ENCODE measurements at places on chromosomes 11 and 22.

DNA sequence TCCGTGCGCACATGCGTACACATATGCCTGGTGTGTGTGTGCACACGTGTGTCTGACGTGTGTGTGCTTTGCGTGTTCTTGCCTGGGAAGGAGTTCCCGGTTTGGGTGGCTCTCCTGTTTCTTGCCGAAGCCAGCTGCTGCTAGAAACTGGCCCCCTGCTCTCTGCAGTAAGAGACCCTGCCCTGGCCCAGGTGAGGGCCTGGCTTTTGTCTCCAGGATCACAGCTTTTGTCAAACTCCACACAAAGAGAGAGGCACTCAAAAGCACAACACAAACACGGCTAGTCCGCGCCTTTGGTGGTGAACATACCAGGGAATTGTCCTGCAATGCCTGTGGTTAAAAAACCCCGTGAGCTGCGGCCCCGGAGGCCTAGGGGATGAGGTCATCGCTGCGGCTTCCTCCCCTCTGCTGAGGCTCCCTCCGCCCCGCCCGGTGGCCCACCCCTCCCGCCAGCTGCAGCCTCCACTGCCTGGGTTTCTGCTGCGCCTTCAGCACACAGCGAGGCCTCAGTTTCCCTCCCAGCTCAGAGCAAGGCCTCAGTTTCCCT is 88.9 kb downstream of the KCNQ1 start:
- DNase-seq: peak; percentile 78

DNA sequence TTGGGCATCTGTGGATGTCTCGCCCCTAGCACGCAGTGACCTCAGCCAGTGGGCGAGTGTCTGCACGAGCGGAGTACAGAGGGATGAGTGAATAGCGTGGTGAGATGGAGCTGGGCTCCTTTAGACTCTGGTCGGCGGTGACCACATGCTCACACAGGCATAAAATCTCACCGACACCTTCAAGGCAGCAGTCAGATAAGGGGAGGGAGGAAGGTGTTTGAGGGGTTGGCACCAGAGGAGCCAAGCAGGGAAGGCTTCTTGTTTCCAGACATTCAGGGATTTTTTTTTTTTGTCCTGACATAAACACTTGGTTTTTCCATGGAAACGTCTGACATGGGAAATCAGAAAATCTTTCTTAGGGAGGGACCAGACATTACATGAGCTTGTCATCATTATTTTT is 35.8 kb downstream of the GRIK4 start:
- DNase-seq: no peak

DNA sequence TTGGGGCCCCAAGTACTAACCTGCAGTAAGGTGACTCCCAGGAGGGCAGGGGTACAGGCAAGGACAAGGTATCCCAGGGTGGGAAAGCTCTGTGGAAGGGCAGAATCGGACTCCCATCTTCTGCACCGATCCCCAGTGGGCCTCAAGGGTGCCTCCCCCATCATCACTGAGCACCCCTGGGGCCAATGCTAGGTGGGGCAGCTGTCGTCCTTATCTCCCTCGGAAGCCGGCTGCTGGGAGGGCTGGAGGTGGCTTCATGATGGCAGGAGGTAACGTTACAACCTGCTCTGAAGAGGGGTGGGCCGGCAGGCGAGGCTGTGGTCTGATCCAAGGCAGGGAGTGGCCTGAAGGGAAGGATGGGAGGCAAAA is 87.6 kb upstream of the LINC01488 start:
- no peak for DNase-seq

- no peak for DNase-seq
Measured at GRCh38 chr22:20429254-20430100, 8.1 kb downstream of the SCARF2 start.

- DNase-seq: no peak
Measured at GRCh38 chr11:31805629-31806185, 5.4 kb downstream of the PAX6 start.

- DNase-seq: peak; percentile 95
Measured at GRCh38 chr11:57761301-57762234, at the start of gene CTNND1. CTNND1 (plus strand) TSS chr11:57761802; CDS start chr11:57791479, 29,677 bp downstream.

Data from fibroblast of skin of left biceps (primary cell).